Stimulated activated CD8-positive, alpha-beta memory T cell treated with anti-CD3 and anti-CD28 coated beads, Interleukin-4, amount 100 ng/mL, for 1 hour (primary cell): ENCODE measurements at places on chromosomes 7 and 10.

- no peak for DNase-seq
Observed at GRCh38 chr10:65291286-65291685, 1634.5 kb upstream of the LRRTM3 start.

DNA sequence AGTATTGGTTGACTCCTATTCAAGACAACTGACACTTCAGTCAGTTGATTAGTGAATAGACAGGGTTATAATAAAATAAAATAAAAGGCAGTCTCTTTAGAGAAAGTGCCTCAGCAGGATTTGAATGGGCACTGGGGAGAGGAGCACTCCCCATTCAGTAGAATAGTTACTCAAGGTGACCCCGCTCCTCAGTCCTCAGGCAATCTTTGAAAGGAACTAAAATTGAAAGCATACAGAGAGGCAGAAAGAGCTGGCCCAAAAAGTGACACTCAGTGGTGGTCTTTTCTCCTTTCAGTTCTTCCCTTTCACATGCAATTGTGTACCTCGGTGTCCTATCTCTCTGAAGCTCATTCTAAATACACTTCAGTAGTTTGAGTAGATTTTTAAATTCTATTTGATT lies 47.4 kb upstream of the MACC1 start:
- DNase-seq: no peak

- DNase-seq: no peak
Observed at GRCh38 chr10:110643653-110644597, at the start of gene RBM20. Gene RBM20 (plus strand): TSS chr10:110644336. CDS start chr10:110644455, 119 bp downstream.

GRCh38 chr7:129865093-129865924 lies 87.5 kb downstream of the UBE2H start:
- no peak for DNase-seq

GRCh38 chr10:128063736-128064107 lies 62.5 kb downstream of the MKI67 start:
- no peak for DNase-seq

GRCh38 chr7:156827587-156828203 lies 65.3 kb downstream of the LMBR1 start:
- DNase-seq: no peak

- no peak for DNase-seq
Observed at GRCh38 chr7:6718124-6718523, 11.4 kb upstream of the ZNF12 start.

- DNase-seq: no peak
Observed at GRCh38 chr10:116278846-116279245, 5.8 kb upstream of the GFRA1 start.

GRCh38 chr10:102713539-102713813 lies 721 bp downstream of the ARL3 start:
- DNase-seq: no peak

DNA sequence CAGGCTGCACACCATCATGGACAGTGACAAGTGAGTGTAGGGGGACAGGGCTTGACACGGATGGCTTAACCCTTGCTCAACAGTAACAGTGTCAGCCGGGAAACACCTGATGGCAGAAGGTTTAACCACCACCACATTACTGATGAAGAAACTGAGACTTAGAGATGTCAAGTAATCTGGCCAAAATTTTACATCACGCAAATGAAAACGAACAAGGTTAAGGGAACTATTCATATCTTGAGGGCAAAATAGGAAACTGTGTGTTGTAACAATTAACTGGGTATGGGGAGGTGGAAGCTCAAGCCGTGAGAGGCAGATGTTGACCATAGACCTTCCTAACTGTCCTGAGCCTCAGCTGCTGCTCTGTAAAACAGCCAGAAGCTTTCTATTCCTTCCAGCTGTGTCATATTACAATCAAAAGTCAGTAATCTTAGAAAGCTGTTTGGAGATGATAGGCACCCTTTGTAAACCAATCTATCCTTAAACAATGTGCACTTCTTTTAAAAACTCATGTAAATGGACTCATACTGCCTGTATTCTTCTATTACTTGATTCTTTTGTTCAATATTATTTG lies 68.4 kb downstream of the ABCC2 start:
- DNase-seq: no peak

- no peak for DNase-seq
Observed at GRCh38 chr7:6642239-6642839, 5.2 kb downstream of the ZNF316 start.

DNA sequence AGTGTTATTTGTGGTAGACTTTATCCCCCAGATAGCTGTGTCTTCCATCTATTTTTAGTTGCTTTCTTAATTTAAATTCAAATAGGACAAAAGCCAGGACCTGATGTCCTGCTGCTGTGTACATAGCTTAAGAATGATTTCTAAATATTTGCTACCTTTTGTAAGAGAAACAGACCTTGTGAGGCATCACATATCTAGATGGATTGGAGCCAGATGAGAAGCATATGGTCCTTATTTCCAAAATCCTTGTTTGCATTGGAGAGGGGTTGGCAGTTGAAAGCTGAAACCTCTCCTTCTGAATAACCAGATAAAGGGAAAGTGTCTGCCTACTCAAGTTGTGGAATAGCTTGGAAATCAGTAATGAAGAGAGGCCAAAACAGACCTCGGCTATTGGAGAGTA lies 50.7 kb upstream of the AMPH start:
- DNase-seq: no peak
